ENCODE measurements at places on chromosomes 5 and 9.
A peak's percentile ranks its signal among the peaks of the same experiment; 100 is the strongest.

DNA sequence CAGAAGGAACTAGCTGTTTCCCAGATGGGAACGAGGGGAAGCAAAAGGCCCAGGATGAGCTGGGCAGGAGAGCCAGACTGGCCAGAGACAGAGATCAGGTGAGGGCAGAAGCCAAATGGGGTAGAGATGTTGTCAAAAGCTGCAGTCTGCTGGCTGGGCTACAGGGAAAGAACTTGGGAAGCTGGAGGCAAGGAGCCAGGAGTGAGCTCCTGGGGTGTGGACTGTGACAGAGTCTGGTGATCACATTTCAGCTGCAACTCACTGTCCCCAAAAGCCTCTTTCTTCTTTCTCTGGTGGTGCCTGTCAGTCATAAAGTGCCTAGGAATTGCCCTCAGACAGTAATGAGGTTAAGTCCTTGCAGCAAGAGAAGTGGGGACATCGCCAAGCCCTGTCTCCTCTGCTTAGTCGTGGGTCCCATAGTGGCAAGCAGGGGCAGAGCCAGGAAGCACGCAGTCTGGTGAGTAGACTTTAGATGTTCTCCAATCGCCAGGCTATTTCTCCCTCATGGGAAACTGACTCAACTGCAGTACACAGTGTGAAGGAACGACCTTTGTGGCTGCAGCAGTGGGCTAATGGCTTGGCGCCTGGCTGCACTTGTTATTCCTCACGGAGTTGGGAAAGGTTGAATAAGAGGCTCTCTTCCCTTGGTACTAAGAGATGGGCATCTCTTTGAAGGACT, 2.5 kb upstream of the FSD1L start:
- no peak for DNase-seq

DNA sequence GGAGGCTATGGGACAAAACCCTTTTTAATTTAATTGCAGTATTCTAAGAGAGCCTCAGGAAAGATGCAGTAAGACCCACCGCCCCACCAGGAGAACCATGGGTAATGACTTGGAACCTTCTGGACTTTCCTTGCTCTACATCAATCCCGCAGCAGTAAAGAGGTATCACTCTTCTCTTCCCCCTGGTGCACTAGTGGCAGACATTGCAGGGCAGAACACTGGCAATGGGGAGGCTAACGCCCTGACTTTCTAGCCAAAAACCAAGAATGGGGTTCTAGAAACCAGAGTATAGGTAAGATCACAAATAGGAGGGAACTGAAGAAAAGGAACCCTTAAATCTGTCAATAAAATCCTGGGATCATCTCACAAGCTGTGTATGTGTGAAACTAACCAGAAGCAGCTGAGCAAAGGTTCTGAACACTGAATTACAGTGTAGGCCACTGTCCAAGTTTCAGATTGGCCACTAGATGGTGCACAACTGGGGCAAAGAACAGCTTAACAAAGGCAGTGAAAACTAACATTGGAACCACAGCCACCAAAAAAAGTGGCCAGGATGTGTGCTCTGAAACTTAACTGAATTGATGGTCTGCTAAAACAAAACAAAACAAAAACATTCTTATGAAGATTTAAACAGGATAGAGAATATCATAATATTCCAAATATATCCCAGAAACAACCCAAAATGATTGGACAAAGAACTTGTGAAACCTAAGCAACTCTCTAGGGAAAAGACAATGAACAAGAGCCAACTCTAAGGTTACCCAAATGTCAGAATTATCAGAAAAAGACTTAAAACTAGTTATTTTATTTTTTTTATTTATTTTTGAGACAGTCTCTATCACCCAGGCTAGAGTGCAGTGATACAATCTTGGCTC, 6.6 kb upstream of the FAM151B start:
- DNase-seq: peak; percentile 87

- DNase-seq: no peak
Measured at GRCh38 chr5:108830705-108831276, 83.1 kb downstream of the FER start.

DNA sequence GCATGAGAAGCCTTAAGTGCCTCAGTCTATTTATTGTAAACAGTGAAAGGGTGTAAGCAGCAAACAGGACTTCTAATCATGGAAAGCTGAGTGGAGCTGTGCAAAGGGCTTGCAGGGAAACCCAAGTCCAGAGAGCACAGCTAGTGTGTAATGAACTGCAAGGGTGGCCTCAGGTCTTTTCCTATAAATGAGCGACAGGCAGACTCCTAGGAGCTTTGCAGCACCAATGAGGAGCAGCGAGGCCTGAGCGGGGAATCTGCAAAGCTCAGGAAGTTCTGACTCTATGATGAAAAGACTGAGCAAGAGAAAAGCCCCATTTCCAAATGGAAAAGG, 250.1 kb upstream of the MAP3K1 start:
- no peak for DNase-seq

DNA sequence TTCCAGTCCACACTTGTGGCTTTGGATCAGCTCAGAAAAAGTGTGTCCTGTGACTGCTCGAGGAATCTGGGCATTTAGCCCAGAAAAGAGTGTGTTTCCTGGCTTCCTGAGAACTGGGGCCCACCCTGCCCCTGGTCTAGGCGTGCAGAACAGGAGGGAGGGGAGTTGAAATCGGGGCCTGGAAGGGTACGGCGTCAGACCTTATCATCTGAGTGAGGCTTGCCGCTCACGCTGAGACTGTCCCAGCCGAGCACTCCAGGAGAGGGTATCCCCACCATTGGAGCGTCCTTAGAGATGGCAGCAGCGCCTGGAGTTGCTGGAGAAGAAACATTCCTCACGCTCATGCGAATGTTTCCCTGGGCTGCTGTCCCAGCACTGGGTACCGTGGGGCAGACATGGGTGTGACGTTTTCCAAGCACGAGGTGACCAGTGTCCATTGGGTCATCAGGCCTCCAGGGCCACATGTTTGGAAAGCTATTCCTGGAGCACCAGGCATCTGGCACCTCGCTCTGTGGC, 22.5 kb downstream of the NEK6 start:
- DNase-seq: peak; percentile 60

- no peak for DNase-seq
Measured at GRCh38 chr9:116717150-116717549, 30.0 kb downstream of the TRIM32 start.

DNA sequence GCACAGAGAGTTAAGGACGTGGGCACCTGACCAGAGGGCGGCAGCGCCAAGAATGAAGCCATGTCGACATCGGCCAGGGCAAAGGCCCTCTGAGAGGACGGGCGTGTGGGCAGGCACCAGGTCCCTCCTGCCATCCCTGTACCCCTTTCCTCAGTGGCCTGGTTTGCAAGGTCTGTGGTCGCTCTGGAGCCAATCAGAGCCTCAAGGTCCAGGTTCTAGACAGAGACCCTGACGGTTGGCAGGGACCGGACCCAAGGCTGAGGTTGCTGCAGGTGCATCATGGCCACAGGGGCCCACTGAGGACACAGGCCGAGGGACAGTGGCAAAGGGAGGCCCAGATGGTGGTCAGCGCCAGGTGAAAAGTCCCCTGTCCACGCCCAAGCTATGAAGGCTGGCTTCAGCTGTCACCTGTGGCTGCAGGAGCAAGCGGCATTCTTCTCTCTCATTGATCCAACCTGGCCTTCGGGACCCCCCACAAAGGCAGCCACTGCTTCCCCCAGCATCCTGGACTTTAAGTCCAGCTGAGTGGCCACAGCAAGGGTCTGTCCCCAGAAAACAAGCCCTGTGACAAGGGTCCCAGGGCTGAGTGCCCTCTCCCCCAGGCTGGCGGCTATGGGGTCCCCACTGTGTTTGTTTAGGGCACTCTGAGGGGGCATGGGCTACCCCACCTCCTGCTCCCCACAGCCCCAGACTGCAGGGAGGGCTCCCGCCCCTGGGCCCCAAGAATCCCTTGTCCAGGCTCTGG, 48.9 kb downstream of the VAV2 start:
- DNase-seq: no peak

DNA sequence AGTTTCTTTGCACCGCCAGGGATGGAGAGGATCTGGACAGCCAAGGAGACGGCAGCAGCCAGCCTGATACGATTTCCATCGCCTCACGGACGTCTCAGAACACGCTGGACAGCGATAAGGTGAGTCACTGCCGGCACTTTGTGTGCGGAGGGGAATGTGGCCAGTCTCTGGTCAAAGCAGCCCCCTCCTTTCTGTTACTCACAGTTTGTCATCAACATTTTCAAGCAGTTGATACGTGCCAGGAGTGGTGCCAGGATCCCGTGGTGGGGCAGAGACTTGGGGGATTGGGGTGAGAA, 175.1 kb upstream of the OTULINL start:
- no peak for DNase-seq

DNA sequence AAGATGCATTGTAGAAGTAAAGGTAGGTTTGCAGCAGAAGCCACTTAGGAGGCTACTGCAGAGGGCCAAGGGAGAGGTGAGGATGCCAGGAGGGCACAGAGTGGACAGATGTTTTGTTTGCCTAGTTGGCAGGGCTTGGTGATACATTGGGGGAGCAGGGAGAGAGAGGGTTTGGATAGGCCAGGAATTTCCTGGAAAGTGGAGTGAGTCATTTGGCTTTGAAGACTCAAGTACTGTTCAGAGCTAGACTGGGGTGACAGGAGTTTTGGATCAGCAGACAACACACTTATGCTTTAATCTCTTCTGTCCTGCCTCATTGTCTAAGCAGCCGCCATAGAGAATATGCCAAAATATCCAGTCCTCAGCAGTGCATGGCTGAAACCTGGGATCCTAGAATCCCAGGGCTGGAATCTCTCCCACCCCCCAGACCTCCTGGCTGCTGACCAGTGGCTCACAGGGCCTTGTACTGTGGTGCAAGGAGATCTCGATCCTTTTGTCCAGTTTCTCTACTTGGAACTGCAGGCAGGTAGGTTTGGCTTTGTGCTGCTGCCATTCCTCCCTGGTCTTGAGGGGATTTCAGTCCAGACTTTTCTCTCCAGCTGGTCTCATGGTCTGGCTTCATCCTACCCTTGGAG, 11.0 kb downstream of the TMEM268 start:
- no peak for DNase-seq

- DNase-seq: no peak
Measured at GRCh38 chr5:17267106-17267505, 49.7 kb downstream of the BASP1 start.

GRCh38 chr5:53476019-53476418, 4.4 kb upstream of the FST start:
- no peak for DNase-seq

DNA sequence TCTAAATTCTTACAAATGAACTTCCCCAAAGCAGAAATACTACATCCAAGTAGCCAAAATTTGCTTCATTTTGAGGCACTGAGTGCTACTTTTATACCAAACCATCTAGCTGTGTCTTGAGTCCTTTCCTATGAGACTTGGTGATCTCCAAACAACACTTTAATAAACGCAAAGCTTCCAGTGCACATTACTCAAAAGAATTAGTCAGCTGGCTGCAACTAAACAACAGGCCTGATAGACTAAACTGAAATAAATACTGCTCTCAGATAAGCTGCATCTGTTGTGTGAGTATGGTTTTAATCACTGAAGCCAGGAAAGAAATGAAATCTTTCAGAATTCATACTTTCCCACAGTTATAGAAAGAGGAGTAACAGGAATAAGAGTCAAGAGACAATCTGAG, 80.3 kb downstream of the VCAN start:
- no peak for DNase-seq

DNA sequence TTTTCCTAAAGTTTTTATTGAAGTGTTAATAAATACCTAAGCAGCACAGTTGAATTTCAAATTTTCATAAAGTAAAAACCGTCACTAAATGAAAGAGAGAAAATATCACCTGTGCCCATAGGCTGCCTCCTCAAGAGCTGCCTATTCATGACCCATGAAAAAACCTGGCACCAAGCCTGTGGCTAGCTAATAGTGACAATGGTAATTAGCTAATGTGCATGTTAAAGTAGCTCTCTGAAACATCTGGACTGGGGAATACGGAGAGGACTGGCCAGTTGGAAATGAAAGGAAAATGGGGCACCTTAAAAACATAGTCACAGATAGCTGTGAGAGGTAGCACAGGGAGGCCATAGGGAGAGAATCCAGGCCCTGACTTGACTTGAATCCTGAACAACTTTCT, 5.4 kb upstream of the GNE start:
- DNase-seq: no peak

DNA sequence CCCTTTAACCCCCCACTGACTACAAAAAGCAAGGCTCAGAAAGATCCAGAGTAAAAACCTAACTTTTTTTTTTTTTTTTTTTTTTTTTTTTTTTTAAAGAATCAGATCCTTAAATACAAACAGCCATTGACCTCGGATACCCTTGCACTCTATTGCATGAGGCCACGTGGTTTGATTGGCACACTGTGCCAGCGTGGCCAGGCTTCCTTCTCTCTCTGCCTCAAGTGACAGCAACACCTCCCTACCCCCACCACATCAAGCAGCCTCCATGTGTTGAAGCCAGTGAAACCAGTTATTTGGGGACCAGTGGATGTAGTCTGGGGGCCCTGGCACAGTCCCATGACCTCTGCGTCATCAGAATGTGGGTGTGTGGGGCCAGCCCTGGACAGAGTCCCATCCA, 71.4 kb downstream of the OTULIN start:
- peak; percentile 38 for DNase-seq

DNA sequence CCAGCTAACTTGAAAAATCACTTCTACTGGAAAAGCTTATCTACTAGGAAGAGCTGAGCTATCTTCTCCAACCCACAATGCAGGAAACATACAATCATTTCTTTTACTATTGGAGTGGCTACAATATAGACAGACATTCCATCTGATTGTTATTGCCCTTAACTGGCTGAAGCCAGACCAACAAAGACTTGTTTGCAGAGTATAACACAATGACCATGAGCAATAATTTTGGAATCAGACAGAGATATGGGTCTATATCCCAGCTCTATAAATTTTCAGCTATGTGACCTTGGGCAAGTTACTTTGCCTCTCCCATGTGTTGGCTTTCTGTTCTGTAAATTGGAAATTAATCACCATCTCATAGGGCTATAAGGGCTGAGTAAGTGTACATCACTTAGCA, 244.7 kb upstream of the SLC30A5 start:
- no peak for DNase-seq

GRCh38 chr5:55039843-55040242, 15.8 kb downstream of the GZMK start:
- peak; percentile 24 for DNase-seq

DNA sequence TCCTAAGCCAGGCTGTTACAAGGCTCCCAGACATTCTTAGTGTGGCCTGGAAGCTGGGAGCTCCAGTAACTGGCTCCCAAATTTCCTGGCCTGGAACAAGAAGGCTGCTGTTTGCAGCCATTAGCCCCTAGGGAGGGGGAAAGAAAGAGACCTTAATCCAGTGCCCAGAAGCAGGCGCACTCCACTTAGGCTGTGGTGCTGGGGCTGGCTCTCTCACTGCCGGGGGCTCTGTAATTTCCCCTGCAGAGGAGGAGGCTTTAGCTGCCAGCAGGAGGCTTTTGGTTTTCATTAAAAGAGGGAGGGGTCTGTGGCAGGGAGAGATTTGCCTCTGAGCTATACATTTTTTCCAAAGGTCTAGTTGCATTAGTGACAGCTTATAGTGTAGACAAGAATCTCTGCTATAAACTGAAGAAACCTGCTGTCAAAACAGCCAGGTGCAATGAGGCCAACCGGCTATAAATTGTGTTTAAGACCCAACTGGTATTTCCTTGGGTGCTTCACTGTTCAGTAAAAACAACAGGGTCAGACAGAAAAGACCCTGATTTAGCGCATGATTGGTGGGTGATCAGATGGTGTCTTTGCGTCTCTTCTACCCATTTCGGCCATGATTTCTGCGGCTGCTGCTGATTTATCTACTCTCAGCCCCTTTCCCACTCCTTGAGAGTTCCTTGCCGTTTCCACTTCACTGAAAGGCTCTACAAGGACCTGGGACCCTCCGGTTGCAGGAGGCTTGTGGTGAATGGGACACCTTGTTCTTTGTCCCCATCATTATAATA, 254.6 kb downstream of the AOPEP start:
- peak; percentile 66 for DNase-seq

GRCh38 chr9:106889061-106889590, 26.2 kb downstream of the ZNF462 start:
- DNase-seq: no peak

- no peak for DNase-seq
Measured at GRCh38 chr5:139049780-139050179, 148.4 kb downstream of the SIL1 start.
